ENCODE measurements at places on chromosomes 4 and X.

DNA sequence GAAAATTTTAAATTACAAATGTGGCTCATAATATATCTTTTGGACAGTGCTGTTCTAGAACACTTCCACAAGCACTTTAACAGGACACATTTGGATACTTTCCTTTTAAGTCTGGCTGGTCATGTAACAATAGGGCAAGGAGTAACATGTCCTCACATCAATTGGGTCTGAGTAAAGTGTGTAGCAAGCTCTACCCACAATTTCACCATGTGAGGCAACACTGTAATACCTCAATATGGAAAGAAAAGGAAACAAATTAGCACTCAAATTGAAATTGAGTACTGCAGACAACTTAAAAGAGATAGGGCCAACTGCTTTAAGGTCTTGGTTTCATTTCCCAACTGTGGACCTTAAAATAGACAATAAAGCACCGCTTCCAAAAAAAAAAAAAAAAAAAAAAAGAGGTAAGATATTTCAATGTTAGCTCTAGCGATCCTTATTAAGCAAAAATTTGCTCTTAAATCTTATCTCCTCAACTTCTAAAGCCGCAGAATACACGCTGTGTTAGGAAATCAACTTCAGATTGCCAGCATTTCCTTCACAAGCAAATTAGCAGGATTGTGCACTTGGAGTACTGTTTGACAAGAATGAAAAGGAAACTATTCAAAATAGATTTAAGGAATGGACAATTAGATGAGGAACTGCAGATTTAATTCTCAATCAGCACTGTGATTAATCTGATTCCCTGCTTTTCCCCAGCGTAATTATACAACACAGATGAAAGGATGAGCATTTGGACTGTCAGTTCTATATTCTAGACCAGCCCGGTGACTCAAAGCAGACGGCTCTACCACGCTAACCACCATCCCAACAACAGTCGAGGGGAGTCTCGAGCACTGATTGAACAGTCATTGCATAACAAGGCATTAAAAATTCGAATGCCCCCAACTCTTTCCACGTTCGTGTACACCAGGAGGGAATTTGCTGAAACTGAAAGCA, 1.6 kb downstream of the CASK start:
- DNase-seq: peak; percentile 48

GRCh38 chr4:106529348-106530023, 160.9 kb upstream of the GIMD1 start:
- peak; percentile 30 for DNase-seq

- DNase-seq: no peak
Measured at GRCh38 chr4:175443547-175443946, 368.5 kb downstream of the GPM6A start.

DNA sequence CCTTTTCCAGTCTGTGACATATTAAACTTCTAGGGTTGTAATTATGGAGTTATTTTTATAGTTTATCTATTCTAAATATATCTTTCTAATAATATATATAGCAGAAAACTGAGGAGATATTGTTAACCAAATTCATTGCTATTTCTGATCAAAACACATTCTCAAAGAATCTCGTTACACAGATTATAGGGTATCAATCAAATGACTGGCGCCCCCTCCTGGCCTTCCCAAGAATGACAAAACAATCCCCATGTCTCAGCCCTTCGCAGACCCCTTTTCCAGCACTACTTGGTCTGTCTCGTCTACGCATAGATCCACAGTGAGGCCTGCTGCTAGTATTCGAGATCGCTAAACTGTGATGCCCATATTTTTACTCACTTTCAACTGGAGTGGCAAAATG, 209.3 kb downstream of the GPC3 start:
- DNase-seq: peak; percentile 44

DNA sequence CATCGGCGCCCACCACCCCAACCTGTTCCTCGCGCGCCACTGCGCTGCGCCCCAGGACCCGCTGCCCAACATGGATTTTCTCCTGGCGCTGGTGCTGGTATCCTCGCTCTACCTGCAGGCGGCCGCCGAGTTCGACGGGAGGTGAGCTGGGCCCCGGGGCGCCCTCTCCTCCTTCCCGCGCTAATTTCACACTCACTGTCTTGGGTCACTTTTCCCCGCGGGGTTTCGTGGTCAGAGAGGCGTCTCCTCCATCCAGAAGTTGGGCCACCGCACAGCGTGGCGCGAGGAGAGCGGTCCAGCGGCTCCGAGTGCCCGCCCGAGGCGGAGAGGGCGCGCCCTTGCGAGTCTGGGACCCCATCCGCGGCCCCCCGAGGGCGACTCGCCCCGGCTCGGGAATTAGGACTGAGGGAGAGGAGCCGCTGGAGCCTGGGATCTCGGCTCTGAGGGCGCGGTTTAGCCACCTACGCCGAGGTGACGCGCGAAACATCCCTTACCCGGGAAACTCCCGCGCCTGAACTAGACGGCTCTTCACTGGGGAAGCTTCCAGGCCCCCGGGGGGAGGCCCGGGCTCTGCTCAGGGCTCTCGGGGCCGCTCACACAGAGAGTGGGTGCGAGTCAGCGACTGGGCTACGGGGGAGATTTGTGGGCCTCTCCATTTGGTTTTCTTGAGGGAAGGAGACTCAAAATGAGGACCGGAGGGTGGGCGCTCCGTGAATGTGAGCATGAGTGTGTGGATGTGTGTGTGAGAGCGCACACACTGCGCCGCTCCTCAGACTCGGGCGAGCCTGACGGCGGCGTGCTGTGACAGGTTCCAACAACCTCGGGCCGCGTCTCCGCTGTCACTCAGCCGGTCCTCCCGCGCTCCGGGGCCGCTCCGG, 551 bp downstream of the NPNT start:
- DNase-seq: peak; percentile 21

DNA sequence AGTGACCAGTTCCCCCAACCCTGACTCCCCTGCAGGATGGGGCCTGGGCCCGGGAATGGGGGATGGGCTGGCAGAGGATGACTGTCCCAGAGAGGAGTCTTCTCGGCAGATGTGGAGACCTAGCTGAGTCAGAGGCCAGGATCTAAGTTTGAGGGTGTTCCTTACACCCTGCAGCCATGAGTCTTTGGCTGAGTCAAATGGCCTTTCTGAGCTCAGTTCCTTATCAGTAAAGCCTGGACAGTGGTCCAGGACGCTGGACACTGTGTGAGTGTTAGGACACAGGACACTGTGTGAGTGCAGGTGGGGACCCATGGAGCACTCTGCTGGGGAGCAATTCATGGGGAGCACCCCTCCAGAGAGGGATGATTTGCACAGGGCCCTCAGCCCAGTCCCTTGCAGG, 5.0 kb downstream of the IL9R start:
- no peak for DNase-seq

DNA sequence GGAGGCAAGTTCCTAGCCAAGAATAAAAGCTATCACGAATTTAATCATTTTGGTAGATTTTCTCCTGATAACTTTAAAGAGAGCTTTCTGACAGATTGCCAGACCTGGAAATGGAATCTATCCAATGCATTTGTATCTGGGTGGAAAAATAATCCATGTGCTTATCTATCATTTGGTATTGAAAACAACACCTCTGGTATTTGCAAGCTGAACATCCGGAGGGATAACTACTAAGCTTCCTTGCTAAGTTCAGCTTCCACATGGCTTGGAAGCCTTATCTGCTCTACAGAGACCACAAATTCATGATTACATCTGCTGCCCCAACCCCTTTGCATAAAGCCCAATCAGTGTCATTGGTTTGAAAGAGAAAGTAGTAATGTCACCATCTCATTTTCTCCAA, 230.7 kb downstream of the GPC3 start:
- DNase-seq: no peak

DNA sequence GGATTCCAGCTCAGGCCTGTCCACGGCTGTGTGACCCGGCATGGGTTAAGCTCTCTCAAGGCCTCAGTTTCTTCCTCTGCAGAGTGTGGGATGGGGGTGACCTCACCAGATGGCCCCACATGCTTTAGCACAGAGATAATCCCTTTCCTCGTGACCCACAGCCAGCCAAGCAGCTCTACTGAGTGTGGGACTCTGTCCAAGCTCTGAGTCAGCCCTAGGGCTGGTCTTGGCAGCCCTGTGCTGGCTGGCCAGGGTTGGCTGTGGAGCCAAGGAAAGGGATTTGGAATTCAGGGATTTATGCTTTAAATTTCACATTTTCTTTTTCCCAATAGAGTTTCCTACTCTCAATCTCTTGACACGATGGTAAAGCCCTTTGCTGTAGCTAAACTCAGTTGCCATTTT, 19.7 kb upstream of the SPON2 start:
- DNase-seq: peak; percentile 44

DNA sequence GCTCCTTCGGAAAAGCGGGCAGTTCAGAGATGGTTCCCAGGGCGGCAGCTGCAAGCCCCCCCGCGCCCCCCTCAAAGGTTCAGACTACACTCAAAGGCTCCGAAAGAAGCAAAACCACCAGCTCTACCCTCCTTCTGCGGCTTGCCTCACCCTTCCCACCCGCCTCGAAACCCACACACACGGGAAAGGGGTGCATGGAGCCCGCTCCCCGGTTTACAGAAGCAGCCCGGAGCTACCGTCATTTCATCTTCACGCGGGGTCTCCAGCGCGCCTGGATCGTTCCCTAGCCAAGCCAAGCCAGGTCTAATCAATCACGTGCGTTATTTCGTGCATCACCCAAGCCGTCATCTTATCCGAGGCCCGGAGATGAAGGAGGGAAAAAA, 1.2 kb downstream of the NLGN4X start:
- peak; percentile 47 for DNase-seq

- no peak for DNase-seq
Measured at GRCh38 chr4:128639541-128640270, 169.8 kb upstream of the JADE1 start.

DNA sequence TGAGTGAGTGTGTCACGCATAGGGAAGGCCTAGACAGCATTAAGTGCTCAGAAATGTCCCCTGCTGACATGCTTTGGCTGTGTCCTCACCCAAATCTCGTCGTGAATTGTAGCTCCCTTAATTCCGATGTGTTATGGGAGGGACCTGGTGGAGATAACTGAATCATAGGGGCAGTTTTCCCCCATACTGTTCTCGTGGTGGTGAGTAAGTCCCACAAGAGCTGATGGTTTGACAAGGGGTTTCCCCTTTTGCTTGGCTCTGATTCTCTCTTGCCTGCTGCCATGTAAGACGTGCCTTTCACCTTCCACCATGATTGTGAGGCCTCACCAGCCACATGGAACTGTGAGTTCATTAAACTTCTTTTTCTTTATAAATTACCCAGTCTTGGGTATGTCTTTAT, 78.0 kb downstream of the NSUN7 start:
- no peak for DNase-seq

- peak; percentile 69 for DNase-seq
Measured at GRCh38 chr4:122576261-122577188, 44.3 kb downstream of the IL21 start.

DNA sequence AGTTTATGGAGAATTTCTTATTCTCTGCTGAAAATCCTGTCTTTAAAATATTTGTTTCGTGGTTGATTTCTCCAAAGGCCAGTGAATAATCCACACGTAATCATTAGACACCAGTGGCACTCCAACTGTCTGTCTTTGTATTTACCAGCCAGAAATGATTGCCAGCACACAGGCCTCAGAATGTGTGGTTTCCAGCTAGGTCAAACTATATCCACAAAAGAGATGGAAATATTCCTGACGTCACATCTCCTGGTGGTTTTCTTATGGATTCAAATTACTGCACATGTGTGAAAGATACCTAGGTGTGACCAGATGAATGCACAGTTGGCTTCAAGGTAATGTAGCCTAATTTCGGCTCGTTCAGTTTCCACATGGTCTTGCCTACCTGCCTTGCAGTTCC, 27.2 kb upstream of the TENM3 start:
- no peak for DNase-seq

DNA sequence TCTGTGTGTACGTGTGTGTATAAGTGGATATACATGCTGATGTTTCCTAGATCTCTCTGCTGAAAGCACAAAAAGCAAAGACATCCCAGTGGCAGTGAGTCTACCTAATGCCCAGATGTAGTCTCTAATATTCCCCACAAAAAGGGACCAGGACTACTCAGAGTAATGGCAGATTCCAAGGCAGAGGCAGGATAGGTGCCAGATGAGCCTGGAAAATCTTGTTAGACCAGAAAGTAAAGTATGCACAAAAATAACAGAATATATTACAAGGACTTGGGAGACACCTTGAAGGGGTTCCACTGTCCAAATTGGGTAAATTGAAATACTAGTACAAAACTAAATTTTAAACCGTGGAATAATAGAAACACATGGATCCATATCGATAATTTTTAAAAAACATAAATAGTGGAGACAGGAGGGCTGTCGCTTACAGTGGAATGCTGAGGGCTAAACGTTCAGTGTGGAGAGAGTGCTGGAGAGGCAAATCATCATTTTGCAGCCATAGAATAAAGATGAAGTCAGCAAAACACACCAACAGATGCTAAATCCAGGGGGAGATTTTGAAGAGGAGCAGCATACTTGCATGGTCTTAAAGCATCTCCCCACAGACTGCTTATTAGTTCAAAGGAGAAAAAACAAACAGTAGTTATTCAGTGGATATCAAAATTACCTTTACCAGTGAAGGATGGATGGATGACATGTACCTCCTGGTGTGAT, 123.4 kb upstream of the TSPAN5 start:
- DNase-seq: no peak

GRCh38 chr4:147518846-147519767, 38.2 kb downstream of the EDNRA start:
- peak; percentile 81 for DNase-seq

GRCh38 chr4:167176723-167177367, 57.4 kb downstream of the SPOCK3 start:
- DNase-seq: no peak

- no peak for DNase-seq
Measured at GRCh38 chr4:38166082-38166481, 205.9 kb downstream of the PTTG2 start.

- DNase-seq: no peak
Measured at GRCh38 chr4:168441412-168441811, 38.9 kb downstream of the DDX60L start.

- DNase-seq: no peak
Measured at GRCh38 chr4:89878611-89879010, 16.0 kb upstream of the MMRN1 start.

GRCh38 chr4:153448003-153448731, 18.0 kb upstream of the TMEM131L start:
- DNase-seq: peak; percentile 37

GRCh38 chr4:112361181-112361791, 64.1 kb downstream of the ALPK1 start:
- DNase-seq: peak; percentile 19

- no peak for DNase-seq
Measured at GRCh38 chr4:48727666-48728459, 52.2 kb downstream of the FRYL start.

DNA sequence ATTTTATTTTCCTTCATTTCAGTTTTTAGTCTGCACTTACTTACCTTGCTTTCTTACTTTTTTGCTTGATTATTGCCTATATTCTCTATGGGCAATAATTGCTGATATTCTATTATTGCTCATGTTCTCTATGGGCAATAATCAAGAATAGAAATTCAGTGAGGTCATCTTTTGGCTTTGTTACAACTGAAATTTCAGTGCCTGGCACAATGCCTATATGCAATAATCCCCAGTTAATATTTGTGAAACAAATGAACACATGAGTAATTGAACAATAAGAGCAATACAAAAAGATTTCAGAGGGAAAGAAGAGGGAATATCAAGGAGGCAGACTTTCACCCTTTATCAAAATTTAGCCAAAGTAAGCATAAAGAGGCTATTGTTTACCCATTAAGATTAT, 48.6 kb upstream of the ARSJ start:
- DNase-seq: peak; percentile 41

All from A673 (cell line).